ENCODE measurements at places on chromosomes 16 and 17.

DNA sequence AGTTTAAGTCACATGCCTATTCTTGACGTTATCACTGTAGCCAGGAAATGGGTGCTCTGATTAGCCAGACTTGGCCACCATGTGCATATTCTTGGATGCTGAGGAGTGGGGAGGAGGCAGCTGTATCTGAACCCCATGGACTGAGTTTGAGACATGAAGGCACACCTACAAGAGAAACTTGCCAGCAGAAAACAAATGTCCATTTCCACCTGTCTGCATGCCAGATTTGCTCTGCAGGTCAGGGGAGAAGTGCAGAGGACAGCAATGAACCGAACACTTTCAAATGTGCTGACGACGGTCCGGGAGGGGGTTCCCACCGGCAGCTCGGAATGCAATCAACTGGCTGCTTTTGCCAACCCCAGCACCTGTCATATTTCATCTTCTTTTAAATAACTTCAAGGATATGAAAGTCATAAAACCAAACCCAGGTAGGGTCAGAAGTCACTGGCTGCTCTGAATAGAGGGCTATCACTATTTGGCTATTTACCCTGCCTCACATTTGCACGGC is 287.8 kb upstream of the N4BP1 start:
- no peak for DNase-seq

GRCh38 chr16:68105611-68106010 is 20.4 kb downstream of the NFATC3 start:
- no peak for DNase-seq

DNA sequence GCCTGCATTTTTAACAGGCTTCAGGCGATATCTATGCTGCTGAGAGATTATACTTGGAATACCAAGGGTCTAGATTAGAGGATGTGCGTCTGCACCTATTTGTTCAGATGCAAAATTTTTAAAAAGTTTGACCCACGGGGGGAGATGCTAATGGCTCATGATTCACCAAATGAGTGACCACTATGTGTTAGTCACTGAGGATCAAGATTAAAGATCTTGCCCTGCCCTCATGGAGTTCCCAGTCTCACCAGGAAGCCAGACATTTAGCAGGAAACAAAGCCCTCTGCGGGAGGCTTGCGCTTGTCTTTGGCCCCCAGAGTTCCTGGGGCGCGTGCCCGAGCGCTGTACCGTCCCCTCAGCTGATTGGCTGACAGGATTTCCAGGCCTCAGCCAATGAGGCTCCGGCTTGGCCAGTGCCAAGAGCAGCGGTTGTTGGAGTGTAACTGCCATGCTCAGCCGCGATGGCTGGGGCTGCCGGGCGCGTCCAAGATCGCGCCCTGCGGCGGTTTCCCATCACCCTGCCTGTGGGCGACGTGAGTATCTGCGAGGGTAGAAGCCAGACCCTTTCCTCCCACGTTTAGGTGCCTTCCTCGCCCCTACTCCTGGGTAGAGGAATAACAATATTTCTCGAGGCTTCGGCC is 4.5 kb upstream of the DDX19B start:
- no peak for DNase-seq

DNA sequence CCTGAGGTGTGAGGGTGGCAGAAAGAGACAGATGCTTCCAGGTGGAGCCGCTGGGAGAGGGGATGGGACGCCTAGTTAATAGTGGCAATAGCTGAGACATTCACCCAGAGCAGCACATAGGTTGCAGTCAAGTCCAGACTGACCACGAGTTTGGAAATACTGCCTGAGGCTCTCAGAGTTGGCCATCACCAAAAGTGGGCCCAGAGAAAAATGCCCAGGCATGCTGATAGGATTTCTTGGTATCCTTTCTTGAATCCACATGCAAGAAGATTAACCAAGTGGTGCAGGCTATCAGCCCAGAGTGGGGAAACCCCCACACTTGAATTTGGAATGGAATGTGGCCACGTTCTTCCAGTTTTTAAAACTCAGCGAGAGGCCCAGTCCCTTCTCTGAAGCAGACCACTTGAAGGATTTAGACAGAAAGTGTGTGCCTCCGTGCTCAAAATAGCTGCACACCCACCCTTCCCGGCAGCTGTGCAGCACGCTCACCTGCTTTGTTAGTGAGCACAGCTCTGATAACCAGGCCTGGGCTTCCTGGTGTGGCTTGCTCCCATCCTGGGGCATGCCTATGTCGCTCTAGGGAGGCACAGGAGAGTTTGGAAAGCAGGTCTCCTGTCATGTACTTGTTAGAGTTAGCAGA is 35.7 kb downstream of the PLD6 start:
- DNase-seq, result no peak

- peak; percentile 22 for DNase-seq
Measured at GRCh38 chr17:1951920-1952319, 73.2 kb downstream of the RTN4RL1 start.
